ENCODE measurements at places on chromosomes 5 and 9.
A peak's percentile ranks its signal among the peaks of the same experiment; 100 is the strongest.

- H3K27ac ChIP-seq: no peak overlapping the region
- no peak for ATAC-seq
- no peaks in the 10 kb centered on the region for H3K36me3 ChIP-seq
- no peaks in the 10 kb centered on the region for H3K4me1 ChIP-seq
- no peaks in the 10 kb centered on the region for H3K27me3 ChIP-seq
- no peak overlapping the region for H3K4me3 ChIP-seq
Measured at GRCh38 chr5:170195961-170196360, 36.8 kb upstream of the C5orf58 start.

GRCh38 chr9:11328326-11328725 lies 715.5 kb upstream of the PTPRD start:
- H3K36me3 ChIP-seq: no peaks in the 10 kb centered on the region
- H3K27ac ChIP-seq: no peak overlapping the region
- H3K4me3 ChIP-seq: no peak overlapping the region

DNA sequence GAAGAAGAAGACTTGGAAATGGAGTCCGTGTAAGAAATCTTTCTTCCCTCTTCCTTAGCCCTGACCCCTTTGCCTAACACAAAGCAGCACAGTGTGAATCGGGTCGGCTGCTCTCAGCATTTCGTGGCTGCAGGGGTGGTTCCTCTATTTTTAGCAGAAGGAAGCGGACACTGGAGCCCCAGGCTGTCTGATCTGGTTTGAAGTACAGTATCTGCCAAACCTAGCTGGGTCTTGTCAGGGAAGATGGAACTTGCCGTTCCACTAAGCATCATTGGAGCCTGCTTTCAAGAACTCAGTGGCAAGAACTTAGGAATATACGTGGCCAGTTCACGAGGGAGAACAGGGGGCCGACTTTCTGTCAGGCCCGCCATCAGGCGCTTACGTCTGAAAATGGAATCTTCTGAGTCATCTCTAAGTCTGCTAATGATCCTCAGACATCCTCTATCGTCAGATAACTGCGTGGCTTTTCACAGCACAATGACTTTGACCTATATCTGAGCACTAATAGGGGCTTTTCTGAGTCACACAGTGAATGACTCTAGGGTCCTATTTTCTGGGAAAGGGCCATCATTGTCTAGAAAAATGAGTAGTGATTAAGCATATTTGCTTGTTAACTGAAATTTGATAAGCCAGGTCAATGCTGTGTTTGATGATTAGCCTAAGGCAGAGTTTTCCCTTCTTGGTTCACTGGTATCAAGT lies 43.3 kb upstream of the NCS1 start:
- H3K4me3 ChIP-seq: peak overlapping the region; percentile 90
- peak; percentile 82 for ATAC-seq
- H3K27ac ChIP-seq: peak overlapping the region; percentile 98
- peaks cover 36% of the 10 kb centered on the region for H3K4me1 ChIP-seq
- no peaks in the 10 kb centered on the region for H3K27me3 ChIP-seq

GRCh38 chr9:110626101-110626829 lies 42.3 kb upstream of the MUSK start:
- peak; percentile 98 for ATAC-seq
- H3K27ac ChIP-seq: no peak overlapping the region
- H3K4me1 ChIP-seq: no peaks in the 10 kb centered on the region
- no peaks in the 10 kb centered on the region for H3K36me3 ChIP-seq
- no peaks in the 10 kb centered on the region for H3K27me3 ChIP-seq

DNA sequence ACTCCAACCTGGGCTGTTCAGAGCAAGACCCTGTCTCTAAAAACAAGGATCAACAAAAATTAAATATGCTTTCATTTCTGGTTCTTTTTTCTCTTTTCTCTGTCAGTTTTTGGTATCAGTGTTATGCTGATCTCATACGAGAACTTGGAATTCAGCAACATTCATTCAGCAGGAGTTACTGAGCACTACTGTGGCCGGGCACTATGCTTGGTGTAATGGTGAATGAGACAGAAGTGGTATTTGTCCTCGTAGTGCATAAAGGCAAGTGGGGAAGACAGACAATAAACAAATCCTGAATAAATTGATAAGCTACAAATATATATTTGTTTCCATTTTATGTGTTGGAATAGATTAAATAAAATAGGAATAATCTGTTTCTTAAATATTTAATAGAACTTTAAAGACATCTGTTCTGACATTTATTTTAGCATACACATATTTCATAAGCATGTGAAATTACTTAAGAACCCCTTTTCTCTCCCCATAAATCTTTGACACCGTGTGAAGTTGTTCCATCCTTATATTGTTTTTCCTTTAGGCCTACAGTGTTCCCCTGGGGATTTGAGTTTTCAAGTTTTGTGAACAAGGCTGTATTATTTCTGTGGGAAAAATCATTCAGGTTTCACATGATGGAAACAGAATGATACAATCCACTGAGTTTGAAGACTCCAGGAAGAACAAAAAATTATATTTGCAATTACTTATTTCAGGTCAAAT lies 24.6 kb downstream of the UBAP1 start:
- peaks cover 50% of the 10 kb centered on the region for H3K36me3 ChIP-seq
- H3K4me3 ChIP-seq: no peak overlapping the region
- no peaks in the 10 kb centered on the region for H3K27me3 ChIP-seq

DNA sequence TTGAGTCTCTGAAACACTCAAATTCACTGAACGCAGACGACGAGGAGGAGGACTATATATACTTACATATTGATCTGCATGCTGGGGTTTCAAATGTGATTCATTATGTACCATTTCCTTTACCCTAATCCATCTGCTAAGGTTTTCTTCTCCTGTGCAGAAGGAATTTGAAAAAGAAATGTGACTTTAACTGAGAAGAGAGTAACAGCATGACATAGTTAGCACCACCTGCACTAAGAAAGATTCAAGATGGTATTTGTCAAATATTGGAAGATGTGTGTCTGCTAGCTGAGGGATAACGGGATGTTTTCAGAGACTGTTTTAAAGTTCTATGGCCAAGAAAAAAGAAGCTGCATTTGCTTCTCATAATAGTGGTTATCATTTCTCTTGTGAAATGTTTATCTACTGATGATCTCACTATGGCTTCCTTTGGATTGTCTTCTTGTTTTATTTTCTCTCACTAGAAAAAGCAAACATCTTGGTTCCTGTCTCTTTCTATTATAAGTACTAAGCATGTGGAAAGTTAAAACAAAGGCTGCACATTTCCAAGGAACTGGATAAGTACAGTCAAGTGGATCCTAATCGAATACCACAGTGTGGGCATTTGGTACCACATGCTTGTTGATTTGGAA lies 89.8 kb upstream of the TLE4 start:
- H3K4me3 ChIP-seq: no peak overlapping the region
- no peak overlapping the region for H3K27ac ChIP-seq
- no peak for ATAC-seq
- H3K36me3 ChIP-seq: no peaks in the 10 kb centered on the region
- peaks cover 5% of the 10 kb centered on the region for H3K4me1 ChIP-seq

GRCh38 chr9:99811598-99812383 lies 9.9 kb upstream of the NR4A3 start:
- peaks cover 4% of the 10 kb centered on the region for H3K27me3 ChIP-seq
- H3K36me3 ChIP-seq: no peaks in the 10 kb centered on the region
- peak overlapping the region; percentile 24 for H3K4me3 ChIP-seq
- peak overlapping the region; percentile 60 for H3K27ac ChIP-seq

DNA sequence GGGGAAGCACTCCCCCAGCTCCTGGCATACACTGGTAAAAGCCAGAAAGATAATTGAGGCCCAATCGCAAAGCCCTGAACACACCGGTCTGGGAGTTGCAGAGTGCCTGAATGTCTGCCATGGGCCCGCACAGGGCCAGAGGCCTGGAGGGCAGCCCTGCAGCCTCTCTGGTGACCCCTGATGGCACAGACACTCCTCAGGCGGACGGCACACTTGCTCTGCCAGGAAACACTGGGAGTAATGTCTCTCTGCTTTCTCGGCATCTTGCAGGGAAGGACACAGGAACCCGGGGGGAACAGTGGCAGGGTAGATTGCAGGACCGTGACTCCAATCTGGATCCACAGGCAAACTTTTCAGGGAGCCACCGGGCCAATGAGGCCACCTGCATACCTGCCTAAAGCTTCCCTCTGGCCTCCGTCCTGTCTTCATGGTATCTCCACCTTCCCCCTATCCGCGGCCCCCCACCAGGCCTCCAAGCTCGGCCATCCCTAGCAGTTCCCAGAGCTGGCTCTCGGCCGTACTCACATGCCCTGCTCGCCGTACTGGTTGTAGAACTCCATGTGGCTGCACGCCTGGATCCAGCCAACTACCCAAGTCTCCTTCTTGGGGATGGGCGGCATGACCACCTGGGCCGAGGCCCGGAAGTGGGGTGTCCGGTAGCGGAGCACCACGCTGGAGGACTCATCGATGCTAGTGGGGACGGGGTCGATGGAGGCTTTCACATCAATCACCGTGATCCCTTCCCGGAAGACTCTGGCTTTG lies 797 bp downstream of the FAM78A start:
- ATAC-seq: peak; percentile 23
- H3K4me3 ChIP-seq: peak overlapping the region; percentile 94
- peaks cover 14% of the 10 kb centered on the region for H3K4me1 ChIP-seq
- peak overlapping the region; percentile 93 for H3K27ac ChIP-seq
- no peaks in the 10 kb centered on the region for H3K27me3 ChIP-seq

GRCh38 chr5:14581106-14581890 lies at the start of gene OTULINL:
Gene OTULINL, plus strand, starts transcription at chr5:14581792. Its CDS starts 103 bp downstream, at chr5:14581895.
- ATAC-seq: peak; percentile 96
- H3K27ac ChIP-seq: peak within 1 kb of the TSS; percentile 56
- peaks cover 7% of the 10 kb centered on the region for H3K27me3 ChIP-seq
- H3K36me3 ChIP-seq: no peaks in the 10 kb centered on the region
- peaks cover 13% of the 10 kb centered on the region for H3K4me1 ChIP-seq

- no peaks in the 10 kb centered on the region for H3K27me3 ChIP-seq
- ATAC-seq: no peak
- H3K36me3 ChIP-seq: no peaks in the 10 kb centered on the region
- H3K4me3 ChIP-seq: no peak overlapping the region
- no peaks in the 10 kb centered on the region for H3K4me1 ChIP-seq
Measured at GRCh38 chr5:174549254-174549653, 175.1 kb upstream of the MSX2 start.

DNA sequence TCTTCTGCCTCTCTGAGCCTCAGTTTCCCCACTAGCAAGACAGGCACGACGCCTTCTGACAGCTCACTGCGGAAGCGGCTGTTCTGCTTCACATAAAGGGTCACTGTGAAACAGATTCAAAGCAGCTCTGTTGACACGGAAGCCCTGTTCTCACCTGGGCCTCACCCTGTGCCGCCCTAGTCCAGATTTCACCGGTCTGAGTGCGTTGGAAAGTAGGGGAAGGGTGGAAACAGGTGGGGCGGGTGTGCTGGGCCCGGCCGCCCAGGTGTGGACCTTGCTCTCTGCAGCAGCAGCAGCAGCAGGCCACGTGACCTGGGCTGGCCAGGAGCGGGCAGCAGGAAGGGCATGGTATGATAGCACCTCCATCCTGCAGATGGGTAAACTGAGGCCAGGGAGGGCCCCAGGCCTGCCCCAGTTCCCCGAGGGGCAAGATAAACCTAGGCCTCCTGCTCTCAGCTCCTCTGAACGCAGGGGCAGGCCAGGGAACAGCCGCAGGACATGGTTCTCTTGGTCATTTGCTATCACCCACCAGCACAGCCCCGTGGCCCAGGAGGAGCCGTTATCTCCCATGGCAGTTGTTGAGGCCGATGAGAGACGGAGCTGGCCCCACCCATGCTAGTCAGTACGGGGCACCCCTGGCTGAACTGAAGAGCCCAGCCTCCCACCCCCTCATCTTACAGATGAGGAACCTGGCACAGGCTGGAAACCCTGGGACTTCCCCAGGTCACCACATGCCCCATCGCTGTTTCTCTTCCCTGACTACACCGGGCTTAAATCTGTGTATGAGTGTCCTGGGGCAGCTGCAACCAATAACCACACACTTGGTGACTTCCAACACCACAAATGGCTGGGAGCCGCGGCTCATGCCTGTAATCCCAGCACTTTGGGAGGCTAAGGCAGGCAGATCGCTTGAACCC lies 12.1 kb downstream of the PTGES2 start:
- peaks cover 5% of the 10 kb centered on the region for H3K4me1 ChIP-seq
- ATAC-seq: peak; percentile 69
- no peaks in the 10 kb centered on the region for H3K27me3 ChIP-seq
- H3K36me3 ChIP-seq: peaks cover 5% of the 10 kb centered on the region
- no peak overlapping the region for H3K4me3 ChIP-seq
- no peak overlapping the region for H3K27ac ChIP-seq

DNA sequence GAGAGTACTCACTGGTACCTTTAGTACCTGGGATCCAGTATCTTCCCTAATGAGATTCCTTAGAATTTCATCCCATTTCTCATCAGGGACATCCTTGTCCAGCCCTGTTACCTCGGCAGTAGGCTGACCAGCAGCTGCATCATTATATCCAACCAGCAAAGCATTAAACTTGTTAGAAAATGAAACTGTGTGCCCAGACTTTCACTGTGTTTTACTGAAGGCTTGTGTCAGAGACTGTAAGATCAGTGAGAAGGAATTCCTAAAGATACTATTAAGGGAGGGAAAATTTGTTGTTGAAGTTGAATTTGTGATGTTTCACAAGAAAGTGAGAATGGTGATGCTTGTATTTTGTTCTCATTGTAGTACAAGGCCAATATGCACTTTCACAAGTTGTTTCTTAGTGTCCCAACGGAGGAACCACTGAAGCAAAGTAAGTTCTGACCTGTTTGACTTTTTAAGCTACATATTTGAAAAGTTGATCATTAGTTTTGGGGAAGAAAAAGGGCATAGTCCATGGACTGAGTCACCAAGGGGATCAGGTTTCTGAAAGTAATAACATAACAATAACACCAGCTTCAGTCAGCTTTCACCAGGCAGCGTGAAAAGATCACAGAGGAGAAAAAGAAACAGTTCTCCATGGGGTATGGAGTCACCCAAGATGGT lies 48.8 kb downstream of the GRAMD2B start:
- peaks cover 61% of the 10 kb centered on the region for H3K36me3 ChIP-seq
- no peaks in the 10 kb centered on the region for H3K4me1 ChIP-seq
- ATAC-seq: peak; percentile 18
- no peaks in the 10 kb centered on the region for H3K27me3 ChIP-seq
- no peak overlapping the region for H3K27ac ChIP-seq

- H3K4me1 ChIP-seq: no peaks in the 10 kb centered on the region
- H3K36me3 ChIP-seq: no peaks in the 10 kb centered on the region
- no peak overlapping the region for H3K4me3 ChIP-seq
- peaks cover 24% of the 10 kb centered on the region for H3K27me3 ChIP-seq
Measured at GRCh38 chr9:91659529-91660495, 236.2 kb upstream of the NFIL3 start.

GRCh38 chr9:76732341-76732958 lies 31.8 kb upstream of the PCA3 start:
- H3K4me3 ChIP-seq: no peak overlapping the region
- no peak overlapping the region for H3K27ac ChIP-seq
- no peak for ATAC-seq
- peaks cover 18% of the 10 kb centered on the region for H3K27me3 ChIP-seq
- no peaks in the 10 kb centered on the region for H3K36me3 ChIP-seq

DNA sequence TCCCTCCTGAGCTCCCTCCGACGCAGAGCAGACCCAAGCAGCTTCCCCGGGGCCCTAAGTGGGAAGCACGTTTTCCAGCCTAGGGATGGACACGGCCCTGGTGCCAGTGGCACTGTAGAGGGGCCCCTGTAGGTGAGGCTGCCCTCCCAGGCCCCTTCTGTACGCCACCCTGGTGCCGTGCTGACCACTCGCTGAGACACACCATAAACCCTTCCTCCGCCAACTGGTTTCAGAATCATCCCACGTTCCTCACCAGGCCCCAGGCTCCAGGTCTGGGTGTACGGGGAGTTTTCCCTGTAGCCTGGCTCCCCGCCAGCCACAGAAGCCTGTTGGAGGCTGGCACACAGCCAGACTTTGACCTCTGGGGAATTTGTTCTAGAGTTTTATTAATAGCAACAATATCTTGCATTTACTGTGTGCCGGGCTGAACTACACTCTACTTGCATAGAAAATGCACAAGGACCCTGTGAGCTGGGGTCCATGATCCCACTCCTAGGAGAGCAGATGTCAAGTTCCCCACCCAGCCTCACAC lies 18.2 kb upstream of the WDR38 start:
- H3K27me3 ChIP-seq: peaks cover 6% of the 10 kb centered on the region
- no peak overlapping the region for H3K4me3 ChIP-seq
- no peaks in the 10 kb centered on the region for H3K36me3 ChIP-seq
- no peak for ATAC-seq

Measured in activated T-helper 17 cell treated with anti-CD3 and anti-CD28 coated beads, Interleukin-2, amount 50 U/mL, for 72 hours (primary cell).